CD4-positive, alpha-beta T cell treated with Interleukin-12 subunit alpha and Interleukin-12 subunit beta, for 1 hour (primary cell): ENCODE measurements at places on chromosomes 1 and 21.

- peak; percentile 69 for DNase-seq
Observed at GRCh38 chr1:52601991-52602855, at the start of gene GPX7. Gene GPX7, plus strand, starts transcription at chr1:52602371. Its CDS starts 39 bp downstream, at chr1:52602410.

DNA sequence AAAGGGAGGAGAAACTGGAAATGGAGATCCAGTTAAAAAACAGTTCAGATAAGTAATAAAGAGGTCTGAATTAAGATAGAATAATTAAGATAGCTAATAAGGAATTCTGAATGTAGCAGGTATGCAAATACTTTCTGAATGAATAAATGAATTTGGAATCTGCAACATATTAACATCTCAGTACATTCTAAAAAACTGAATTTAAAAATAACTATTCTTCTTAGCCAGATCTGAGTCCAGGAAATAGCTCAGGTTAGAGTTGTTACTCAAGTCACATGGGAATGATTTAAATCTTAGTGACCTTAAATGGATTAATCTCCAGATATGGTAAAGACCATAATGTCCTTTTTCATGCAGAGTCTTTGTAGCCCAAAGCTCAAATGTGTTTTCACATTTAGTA lies 51.2 kb downstream of the EYA3 start:
- DNase-seq, result no peak

- DNase-seq, result no peak
Observed at GRCh38 chr1:212691561-212692071, 8.0 kb downstream of the BATF3 start.

- DNase-seq, result no peak
Observed at GRCh38 chr1:225941187-225941941, at the start of gene LEFTY2. Gene LEFTY2, minus strand, starts transcription at chr1:225941220. Its CDS starts 80 bp downstream, at chr1:225941140.

GRCh38 chr1:103949779-103950178 lies 200.1 kb downstream of the AMY1C start:
- no peak for DNase-seq

GRCh38 chr1:211959221-211959620 lies 76.1 kb downstream of the INTS7 start:
- DNase-seq, result no peak

GRCh38 chr1:154716011-154716410 lies 108.0 kb upstream of the ADAR start:
- DNase-seq, result peak; percentile 20
